ENCODE measurements at places on chromosomes 1 and 21. TPM values are rescaled to one million over a fixed set of nuclear protein-coding genes. Genes with fewer than 3 reads are reported as not detected.

FMO4 gene
- total RNA-seq = 2.1 TPM

- no peaks in the 10 kb centered on the region for H3K27me3 ChIP-seq
- H3K4me3 ChIP-seq = no peak overlapping the region
- no peak overlapping the region for H3K27ac ChIP-seq
These were observed 544.8 kb upstream of the ADGRL4 start for GRCh38 chr1:79551321-79551720.

SPOCD1 gene
- 0.21 TPM for total RNA-seq

SLC45A3 gene
- total RNA-seq = 0.15 TPM

DNA sequence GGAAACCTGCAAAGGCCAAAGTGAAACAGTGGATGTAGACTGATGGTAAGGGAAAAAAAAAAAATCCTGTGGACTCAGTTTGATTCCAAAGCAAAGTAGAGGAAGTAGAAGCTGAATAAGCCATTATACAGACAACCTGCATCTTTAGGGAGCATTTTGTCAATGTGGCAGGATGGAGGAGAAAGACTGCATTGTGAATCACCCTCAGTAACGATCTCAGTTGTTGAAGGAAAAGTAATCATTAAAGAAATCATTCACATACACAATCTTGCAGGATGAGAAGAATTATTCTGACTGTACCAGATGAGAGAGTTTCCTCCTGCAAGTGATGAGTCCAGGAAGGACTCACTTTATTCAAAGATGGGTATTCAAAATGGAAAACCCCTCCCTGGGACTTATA is 45.1 kb upstream of the TRIM67 start:
- peaks cover 23% of the 10 kb centered on the region for H3K27me3 ChIP-seq
- H3K36me3 ChIP-seq = no peaks in the 10 kb centered on the region
- H3K4me3 ChIP-seq = no peak overlapping the region
- no peak for DNase-seq
- H3K4me1 ChIP-seq = no peaks in the 10 kb centered on the region

- H3K36me3 ChIP-seq = no peaks in the 10 kb centered on the region
- no peaks in the 10 kb centered on the region for H3K27me3 ChIP-seq
- H3K4me3 ChIP-seq = no peak overlapping the region
- DNase-seq = no peak
- H3K27ac ChIP-seq = no peak overlapping the region
- no peaks in the 10 kb centered on the region for H3K4me1 ChIP-seq
These were observed 656 bp downstream of the ANGPTL1 start for GRCh38 chr1:178870221-178870620.

DNA sequence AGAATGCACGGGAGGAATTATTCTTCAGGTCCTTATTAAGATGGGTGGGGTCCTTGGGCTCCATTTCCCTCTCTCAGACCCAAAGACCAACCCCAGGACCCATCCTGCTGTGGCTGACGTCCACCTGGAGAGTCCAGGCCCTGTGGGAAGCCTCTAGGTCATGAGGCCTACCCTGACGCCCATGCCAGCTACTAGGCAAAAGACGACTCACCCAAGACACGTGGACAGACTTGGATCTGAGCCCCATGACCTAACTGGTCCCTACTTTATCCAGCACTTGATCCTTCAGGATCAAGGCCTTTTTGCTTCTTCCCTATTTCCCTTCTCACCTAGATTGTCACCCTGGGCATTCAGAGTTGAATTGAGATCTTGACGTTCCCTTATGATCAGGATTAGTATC is 56.0 kb upstream of the CASZ1 start:
- H3K4me1 ChIP-seq = no peaks in the 10 kb centered on the region
- no peak overlapping the region for H3K4me3 ChIP-seq
- DNase-seq = no peak
- no peaks in the 10 kb centered on the region for H3K27me3 ChIP-seq

DNA sequence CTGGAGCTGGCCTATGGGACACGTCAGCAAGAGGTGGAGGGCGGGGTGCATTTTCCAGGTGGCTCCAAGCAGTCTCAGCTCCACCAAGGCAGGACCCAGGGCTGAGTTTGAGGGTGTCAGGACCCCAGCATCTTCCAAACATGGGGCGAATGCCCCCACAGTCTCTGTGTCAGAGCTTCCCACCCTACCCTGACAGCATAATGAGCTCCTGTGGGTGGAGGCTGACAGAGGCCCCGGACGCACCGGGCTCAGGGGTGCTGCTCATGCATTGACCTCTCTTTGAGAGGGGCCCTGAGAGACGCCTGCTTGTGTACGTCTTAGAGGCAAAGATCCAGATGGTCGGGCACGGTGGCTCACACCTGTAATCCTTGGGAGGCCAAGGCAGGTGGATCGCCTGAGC is 37.2 kb downstream of the SLC2A7 start:
- H3K27ac ChIP-seq = no peak overlapping the region
- H3K36me3 ChIP-seq = no peaks in the 10 kb centered on the region
- no peaks in the 10 kb centered on the region for H3K27me3 ChIP-seq
- H3K4me3 ChIP-seq = no peak overlapping the region
- DNase-seq = no peak

TP53BP2 gene
- 40.8 TPM for total RNA-seq

CAPN8 gene
- total RNA-seq = not detected

DTL gene
- total RNA-seq = 121 TPM

DNA sequence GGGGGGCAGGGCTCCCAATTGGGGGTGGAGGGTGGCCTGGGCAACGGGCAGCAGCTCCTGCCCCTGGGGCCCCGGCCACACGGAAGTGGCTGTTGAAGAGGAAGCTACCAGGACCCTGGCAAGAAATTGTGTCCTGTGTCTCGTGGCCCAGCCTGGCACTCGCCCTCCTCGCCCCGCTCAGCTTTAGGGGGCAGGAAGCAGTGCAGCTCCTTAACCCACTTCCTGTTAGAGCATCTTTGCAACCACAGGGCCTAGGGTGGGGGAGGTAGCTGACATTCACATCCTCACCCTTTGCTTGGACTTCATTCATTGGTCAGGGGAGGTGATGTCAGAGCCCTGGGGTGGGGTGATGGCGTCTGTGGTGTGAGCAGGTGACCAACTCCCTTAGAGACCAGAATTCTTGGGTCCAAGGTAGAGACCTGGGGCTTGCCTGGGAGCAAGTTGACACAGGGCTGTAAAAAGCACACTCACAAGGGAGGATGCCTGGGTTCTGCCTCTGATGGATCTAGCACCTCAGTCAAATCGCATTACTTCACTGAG is at the start of gene ARHGAP30:
Gene ARHGAP30 (minus strand): TSS at position 161 of the 540 bp plus-strand sequence. CDS start 267 bp downstream, outside the sequence.
- H3K27me3 ChIP-seq = no peaks in the 10 kb centered on the region
- H3K4me1 ChIP-seq = peaks cover 46% of the 10 kb centered on the region
- H3K27ac ChIP-seq = peak within 1 kb of the TSS; percentile 97

GRCh38 chr1:160267284-160267991 is 5.1 kb upstream of the DCAF8 start:
- no peaks in the 10 kb centered on the region for H3K36me3 ChIP-seq
- no peaks in the 10 kb centered on the region for H3K27me3 ChIP-seq
- H3K27ac ChIP-seq = no peak overlapping the region
- DNase-seq = no peak
- H3K4me3 ChIP-seq = no peak overlapping the region
- H3K4me1 ChIP-seq = peaks cover 9% of the 10 kb centered on the region

DNA sequence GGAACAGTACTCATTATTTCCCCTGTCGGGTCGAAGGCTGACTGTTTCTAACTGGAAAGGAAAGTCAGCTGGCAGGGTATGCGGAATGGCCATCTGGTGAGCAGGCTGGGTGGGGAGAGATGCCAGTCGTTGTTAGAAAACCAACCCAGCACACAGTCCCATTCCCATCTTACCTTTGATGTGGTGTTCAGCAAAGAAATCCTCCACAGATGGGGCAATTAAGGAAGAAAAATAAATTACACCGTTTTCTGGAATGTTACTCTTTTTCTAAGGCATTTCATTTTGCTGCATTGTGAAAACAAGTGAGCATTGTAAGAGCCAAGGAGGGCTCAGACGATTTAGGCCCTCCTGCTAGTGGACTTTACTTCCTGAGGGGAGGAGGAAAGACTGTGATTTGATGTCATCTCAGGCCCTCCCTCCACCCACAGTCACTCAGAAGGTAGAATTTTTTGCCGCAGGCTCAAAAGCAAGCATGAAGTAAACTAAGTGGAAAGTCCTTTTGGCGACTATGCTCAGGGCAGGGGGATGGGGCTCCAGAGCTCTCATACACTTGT is at the start of gene SLC16A4:
Gene SLC16A4 (minus strand): TSS at position 335 of the 554 bp plus-strand sequence. CDS start 1,703 bp downstream, outside the sequence.
- peaks cover 16% of the 10 kb centered on the region for H3K36me3 ChIP-seq
- no peak for DNase-seq
- H3K4me3 ChIP-seq = no peak within 1 kb of the TSS
- H3K4me1 ChIP-seq = peaks cover 4% of the 10 kb centered on the region
- H3K27ac ChIP-seq = no peak within 1 kb of the TSS

DNA sequence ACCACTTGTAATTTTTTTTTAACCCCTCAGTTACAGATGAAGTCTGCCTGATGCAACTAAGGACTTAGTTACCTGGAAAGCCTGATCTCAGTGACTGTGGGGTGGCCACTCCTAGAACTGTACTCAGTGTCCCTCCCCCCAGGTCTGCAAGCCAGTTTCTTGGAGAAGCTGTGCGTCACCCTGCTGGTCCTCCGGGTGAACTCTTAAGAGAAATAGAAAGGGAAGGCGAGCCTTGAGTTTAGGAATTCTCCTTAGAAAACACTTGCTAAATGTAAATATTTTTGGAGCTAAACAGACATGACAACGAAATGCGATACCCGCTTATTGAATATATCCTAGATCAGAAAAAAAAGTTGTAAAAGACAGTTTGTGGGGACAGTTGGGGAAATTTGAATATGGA is 730 bp downstream of the SLC16A4 start:
- no peak for DNase-seq
- H3K36me3 ChIP-seq = peaks cover 9% of the 10 kb centered on the region
- H3K4me3 ChIP-seq = no peak overlapping the region
- peaks cover 4% of the 10 kb centered on the region for H3K4me1 ChIP-seq

HSPA6 gene
- total RNA-seq = 0.25 TPM

GRCh38 chr1:44685881-44686280 is 11.4 kb downstream of the ARMH1 start:
- H3K36me3 ChIP-seq = no peaks in the 10 kb centered on the region
- no peak overlapping the region for H3K4me3 ChIP-seq
- peaks cover 6% of the 10 kb centered on the region for H3K4me1 ChIP-seq

DNA sequence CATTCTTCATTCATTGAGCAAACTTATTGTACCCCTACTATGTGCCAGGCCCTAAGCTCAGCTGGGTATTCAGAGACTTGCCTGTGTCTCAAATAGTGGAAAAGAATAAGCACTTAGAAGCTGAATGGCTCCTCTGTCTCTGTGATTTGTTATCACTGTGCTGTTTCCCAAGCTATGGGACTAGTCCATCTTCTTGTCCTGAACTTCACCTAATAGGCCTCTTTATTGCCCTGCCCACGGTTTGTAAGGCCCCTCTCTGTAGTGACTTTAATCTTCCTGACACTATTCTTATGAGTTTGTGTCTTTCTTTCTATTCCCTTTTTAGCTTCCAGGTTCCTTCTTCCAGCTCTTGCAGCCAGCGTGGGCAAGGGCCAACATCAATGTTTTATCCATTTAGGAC is 85.4 kb upstream of the LPGAT1 start:
- DNase-seq = no peak
- H3K4me1 ChIP-seq = no peaks in the 10 kb centered on the region
- no peak overlapping the region for H3K4me3 ChIP-seq
- H3K36me3 ChIP-seq = no peaks in the 10 kb centered on the region

- no peaks in the 10 kb centered on the region for H3K36me3 ChIP-seq
- no peak overlapping the region for H3K27ac ChIP-seq
- no peak overlapping the region for H3K4me3 ChIP-seq
- no peaks in the 10 kb centered on the region for H3K4me1 ChIP-seq
- H3K27me3 ChIP-seq = peaks cover 2% of the 10 kb centered on the region
These were observed 344.4 kb upstream of the ESRRG start for GRCh38 chr1:217067642-217068041.

DNA sequence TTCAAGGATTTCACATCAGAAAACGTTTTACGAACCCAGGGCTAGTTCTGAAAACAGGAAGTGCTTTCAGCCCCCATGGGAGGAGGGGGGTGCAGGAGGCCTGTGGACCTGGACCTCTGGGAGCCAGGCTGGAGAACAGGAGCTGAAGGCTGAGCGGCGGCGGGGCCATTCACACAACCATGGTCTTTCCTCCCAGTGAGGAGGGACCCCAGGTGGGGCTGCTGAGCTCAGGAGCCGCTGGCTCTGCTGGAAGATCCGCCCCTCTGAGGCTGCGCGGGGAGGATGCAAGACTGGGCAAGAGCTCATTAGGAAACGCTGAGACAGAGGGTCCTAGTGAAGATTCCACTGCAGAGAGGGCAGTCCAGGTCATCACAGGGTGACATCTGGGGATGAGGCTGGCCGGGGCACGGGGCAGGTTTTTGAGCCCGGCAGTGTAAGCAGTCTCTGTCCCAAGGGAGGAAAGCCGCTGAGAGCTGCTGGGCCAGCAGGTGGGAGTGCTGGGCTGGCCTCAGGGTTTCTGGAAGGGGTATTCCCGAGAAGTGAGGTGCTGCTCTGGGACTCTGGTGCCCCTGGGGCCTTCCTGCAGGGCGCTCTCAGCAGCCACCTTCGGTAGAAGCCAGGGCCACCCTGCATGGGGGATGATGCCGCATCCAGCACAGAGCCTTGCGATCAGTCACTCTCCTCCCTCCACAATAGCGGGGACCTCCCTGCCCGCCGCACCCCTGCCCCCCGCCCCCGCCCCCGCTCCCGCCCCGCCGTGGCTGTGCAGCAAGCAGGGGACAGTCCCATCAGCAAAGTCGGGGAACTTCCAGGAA is 7.5 kb downstream of the MX2 start:
- peaks cover 69% of the 10 kb centered on the region for H3K4me1 ChIP-seq
- H3K27me3 ChIP-seq = no peaks in the 10 kb centered on the region
- DNase-seq = peak; percentile 69
- peak overlapping the region; percentile 90 for H3K27ac ChIP-seq
- peak overlapping the region; percentile 77 for H3K4me3 ChIP-seq

BRWD1 gene
- 24.5 TPM for total RNA-seq

DNA sequence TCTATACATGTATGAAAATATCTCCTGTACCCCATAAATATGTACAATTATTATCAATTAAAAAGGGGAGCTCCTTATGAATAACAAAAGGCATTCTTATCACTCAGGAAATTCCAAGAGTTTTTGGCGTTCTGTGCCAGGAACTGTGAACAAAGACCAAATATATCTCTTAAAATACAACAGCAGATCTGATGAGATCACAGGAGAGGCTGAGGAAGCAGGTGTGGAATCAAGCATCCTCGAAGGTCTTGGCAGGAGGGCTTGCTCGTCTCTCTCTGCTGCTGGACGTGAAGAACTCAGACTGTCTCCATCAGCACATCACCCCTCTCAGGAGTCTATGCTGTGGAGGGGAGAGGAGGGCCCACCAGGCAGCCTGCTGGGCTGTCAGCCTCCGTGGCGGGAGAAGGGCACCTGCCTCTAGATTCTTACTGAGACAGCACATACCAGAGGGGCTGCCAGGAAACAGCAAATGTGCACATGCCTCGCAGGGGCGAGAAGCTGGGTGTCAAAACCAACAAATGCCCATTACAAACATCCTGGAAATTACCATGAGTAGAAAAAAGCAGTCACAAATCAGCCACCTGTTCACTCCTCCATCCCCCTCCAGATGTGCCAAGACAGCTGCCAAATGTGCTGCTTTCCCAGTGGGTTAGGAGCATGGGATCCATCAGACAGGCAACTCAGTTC is 30.8 kb upstream of the FAM89A start:
- no peak overlapping the region for H3K27ac ChIP-seq
- H3K36me3 ChIP-seq = no peaks in the 10 kb centered on the region
- H3K4me1 ChIP-seq = no peaks in the 10 kb centered on the region
- H3K27me3 ChIP-seq = no peaks in the 10 kb centered on the region
- H3K4me3 ChIP-seq = no peak overlapping the region

DNA sequence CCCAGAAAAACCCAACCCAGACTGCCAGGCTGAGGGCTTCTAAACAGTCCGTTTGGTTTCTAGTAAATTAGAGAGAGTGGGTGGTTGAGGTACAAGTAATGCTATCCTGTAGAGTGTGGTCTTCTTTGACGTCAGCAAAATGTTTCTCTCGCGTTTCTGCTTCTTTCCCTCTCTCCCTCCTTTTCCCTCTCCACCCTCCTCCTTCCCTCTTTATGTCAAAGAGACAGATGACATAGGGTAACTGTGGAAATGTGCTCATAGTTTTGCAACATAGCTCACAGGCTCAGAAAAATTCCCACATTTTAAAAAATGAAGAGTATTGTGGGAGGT is 158.3 kb downstream of the TOMM20 start:
- no peaks in the 10 kb centered on the region for H3K27me3 ChIP-seq
- no peak overlapping the region for H3K4me3 ChIP-seq
- peak overlapping the region; percentile 88 for H3K27ac ChIP-seq
